Nephron progenitor cell (in vitro differentiated cells): ENCODE measurements at places on chromosomes 16 and 17.

GRCh38 chr16:80693553-80693952 is 110.8 kb downstream of the CDYL2 start:
- DNase-seq, result no peak

DNA sequence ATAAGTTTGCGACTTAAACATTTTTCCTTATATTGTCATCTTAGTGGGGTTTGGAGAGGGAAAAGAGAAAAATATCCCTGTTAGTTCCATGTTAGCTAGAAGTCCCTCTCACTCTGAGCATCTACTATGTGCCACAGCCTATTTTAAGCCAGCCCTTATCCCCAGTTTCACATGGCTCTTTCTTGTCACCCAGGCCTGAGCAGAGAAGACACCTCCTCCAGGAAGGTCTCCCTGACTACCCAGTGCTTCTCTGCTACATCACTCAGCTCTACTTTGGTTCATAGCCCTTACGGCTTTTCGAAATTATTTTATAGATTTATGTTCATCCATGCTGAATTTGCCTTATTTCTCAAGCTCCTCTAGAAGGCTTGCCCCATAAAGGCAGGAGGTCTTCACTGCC is 7.2 kb upstream of the MAP2K3 start:
- no peak for DNase-seq

DNA sequence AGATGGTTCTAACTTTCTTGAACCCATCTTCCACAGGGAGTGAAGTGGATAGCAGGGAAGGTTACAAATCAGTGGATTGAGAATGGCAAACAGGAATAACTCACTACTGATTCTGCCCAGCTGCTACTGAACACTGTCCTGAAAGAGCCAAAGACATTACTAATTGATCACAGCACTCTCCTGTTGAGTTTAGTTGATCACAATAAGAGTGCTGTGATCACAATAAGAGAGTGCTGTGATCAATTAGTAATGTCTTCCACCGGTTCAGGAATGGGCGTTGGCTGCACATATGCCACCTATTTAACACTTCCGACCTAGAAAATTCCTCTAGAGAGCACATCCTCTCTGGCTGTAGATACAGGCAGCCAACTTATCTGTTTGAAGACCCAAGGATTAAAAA is 11.4 kb downstream of the CFAP97D1 start:
- no peak for DNase-seq

DNA sequence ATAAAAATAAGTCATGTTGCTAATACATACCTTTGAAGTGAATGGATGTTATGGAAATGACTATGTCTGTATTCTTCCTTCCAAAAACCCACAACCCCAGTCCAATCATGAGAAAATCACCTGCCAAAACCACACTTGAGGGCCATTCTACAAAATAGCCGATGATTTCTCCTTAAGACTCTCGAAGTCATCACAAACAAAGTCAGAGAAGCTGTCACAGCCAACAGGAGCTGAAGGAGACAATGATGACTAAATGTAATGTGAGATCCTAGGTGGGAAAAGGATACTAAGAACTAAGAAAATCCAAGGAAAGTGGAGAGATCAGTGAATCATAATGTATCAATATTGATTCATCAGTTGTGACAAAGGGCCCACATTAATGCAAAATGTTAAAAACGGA is 432.9 kb upstream of the DYNLRB2 start:
- no peak for DNase-seq

DNA sequence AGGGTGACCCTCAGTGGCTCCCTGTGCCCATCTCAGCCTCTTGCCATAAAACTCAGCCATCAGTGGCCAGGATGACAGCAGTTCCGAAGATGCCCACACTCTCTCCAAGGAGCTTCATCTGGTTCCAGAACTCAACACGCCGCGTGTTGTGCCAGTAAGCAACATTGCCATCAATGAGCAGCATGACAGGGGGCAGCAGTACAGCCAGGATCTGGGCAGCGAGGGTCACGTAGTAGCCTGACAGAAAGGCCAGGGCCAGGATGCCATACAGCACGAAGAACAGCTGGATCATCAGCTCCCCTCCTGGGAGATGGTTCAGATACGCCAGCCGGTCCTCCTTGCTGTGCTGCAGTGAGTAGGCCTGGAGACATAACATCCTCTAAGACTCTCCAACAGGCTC is 2.9 kb downstream of the TMEM101 start:
- DNase-seq, result no peak

- DNase-seq, result peak; percentile 76
Measured at GRCh38 chr16:55323637-55324271, at the start of gene IRX6. Gene IRX6 (plus strand): TSS chr16:55324203. CDS start chr16:55325092, 889 bp downstream.

GRCh38 chr16:78760611-78761010 is 661.2 kb downstream of the WWOX start:
- DNase-seq, result no peak

DNA sequence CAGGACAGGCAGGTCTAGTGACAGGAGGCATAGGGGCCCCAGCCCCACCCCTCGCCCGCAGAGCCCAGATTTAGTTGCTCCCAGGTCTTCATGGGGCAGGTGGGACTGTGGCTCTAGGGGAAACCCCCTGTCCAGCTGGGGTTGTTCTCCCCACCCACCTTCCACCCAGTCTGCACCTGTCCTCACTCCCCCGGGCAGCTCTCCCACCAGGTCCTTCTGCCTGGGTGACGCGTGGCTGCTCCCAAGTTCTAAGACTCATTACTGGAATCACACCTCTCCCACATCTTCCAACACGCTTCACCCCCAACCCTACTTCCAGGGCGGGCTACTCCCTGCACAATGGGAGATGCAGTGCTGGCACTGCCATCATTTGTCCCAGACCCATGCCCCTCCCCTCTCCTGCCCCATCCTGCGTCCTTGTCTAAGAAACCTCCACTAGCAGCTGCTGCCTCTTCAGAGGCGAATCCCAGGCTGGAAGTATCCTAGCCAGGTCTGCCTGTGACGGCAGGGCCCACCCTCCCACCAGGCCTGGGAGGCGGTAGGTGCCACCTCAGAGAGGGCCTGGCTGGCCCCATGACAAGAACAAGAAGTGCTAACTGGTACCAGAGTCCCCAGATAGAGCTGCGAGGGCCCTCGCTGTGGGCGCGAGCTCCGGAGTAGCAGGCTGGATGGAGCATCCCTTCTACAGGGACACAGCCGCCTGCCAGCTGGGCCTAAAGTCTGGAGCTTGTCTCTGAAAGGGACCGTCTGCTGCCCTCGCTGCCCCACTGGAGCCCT is 22.8 kb downstream of the GRIN2C start:
- DNase-seq, result no peak

DNA sequence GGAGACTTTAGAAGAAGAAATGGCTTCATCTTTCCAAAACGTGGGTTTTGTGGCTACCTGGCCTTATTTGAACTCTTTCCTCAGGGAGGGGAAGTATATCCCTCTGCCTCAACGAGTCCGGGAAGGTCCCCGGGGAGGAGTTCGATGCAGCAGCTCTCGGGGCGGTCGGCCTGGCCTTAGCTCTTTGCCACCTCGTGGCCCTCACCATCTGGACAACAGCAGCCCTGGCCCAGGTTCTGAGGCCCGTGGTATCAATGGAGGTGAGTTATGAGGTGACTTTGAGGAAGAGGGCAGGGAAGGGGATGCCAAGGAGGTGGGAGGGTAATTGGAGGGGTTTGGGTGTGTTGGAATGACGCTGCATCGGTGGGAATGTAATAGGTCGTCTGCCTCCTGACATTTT is 7.7 kb downstream of the ATXN2L start:
- no peak for DNase-seq

- DNase-seq, result no peak
Measured at GRCh38 chr16:55469821-55470532, 9.0 kb upstream of the MMP2 start.

DNA sequence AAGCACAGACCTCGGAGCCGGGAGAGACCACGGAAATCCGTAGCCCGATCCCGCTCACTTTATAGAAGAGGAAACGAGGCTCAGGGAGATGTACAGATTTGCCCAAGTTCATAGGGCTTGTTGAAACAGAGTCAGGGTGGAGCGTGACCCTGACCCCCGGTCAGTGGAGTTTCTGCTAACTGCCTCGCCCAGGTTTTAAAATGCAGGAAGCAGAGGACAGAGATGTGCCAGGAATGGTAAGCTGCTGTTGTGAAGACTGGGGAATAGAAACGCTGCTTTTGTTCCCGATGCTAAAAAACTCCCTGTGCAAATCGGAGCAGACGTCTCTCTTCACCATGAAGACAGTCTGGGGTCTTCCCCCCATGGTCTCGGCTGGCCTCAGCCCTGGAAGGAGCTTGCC is 403.0 kb downstream of the SEC14L1 start:
- DNase-seq, result no peak

DNA sequence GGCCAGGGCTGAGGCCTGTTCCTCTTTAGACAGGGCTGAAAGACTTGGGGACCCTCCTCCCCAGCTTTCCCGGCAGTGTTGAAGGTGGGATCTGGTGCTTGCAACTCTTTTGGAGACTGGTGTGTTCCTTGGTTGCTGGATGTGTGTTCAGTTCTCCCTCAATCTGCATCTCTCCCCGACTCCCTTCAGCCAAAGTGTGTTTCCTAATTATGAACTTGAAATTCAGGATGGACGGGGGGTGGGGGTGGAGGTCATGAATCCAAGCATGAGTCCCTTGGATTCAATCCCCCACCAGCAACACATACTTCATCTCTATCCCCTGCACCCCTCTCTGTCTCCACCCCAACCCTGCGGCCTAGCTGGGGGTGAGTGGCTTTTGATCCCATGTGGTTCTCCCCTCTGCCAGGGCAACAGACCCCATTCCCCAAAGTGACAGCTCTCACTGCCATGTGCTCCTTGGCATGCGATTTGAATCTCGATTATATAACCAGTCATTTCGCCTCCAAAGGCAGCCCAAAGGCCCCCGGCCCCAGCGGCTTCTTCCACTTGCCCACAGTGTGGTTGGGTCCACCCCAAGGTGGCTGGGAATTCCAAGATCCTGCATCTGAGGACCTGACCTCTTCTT is 1.3 kb downstream of the ARHGAP23 start:
- DNase-seq, result no peak

DNA sequence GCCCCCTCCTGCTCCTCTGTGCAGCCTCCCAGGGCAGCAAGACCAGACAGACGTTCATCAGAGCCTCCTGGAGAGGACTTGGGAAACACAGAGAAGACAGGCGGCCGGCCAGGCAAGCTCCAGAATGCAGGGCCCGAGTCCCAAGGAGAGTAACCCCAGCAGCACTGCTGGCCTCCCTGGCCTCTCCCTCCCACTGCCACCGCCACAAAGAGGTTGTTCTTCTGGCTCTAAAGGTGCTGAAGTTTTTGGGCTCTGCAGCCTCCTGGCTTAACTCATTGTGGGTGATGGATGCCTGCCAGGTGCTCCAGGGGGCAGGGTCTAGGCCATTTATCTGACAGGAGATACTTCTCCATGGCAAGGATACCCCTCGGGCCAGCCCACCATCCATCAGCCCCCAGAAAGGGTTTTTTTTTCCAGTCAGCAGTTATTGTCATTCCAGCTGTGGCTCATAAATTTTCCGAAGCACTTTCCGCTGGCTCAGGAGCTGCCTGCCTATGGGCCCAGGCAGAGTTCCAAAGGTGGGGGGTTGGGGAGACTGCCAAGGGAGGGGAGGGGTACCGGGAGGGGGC is 32.0 kb upstream of the MRPS23 start:
- peak; percentile 56 for DNase-seq

DNA sequence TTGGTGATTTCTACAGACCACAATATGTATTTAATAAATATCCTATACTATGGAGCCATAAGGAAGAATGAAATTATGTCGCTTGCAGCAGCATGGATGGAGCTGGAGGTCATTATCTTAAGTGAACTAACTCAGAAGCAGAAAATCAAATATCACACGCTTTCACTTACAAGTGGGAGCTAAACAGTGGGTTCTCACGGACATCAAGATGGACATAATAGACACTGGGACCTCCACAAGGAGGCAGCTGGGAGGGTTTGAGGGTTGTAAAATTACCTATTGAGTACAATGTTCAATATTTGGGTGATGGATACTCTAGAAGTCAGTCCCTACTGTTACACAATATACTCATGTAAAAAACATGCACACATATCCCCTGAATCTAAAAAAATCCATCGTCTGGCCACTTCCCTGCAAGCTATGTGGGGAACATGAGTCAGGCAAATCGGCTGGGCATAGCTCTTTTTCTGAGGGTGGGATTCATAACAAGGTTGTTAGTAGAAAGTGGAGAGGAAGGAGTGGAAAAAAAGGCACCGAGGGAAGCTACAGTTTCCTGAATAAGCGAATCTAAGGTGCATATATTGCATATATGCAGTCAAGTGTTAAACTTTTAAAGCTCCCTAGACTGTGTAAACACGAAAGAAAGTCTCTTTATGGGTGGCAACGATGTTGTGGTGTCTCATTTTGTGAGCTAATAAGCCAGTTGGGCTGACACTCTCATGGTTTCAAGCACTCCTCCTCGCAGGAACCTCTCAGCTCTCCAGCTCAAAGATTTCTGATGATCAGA is 135.2 kb upstream of the CPHXL start:
- no peak for DNase-seq

DNA sequence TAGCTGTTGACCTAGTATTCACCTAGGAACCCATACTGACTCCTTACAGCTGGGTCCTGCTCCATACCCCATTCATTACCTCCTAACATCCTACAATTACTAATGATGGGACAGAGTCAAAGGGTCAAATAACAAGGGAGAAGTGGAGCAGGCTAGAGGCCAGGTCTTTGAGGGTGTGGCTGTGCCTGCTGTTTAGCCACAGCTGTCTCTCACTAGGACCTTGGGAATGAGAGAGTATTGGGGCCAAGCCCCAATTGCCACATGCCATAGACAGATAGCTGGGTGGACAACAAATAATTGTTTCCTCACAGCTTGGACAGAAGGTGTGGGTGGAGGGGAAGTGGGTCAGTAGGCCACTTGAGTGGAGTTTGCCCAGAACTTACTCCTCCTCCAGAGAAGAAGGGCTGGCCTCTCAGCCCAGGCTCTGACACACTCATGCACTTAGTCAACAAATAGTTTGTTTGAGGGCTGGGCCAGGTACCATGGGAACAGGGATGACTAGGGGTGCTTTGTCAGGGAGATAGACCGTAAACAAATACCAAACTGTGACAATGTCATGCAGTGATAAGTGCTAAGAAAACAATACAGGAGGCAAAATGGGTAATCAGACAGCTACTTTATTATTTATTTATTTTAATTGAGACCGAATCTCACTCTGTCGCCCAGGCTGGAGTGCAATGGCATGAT is 10.2 kb upstream of the CENPT start:
- no peak for DNase-seq
